ENCODE measurements at places on chromosomes 6 and 20. TPM values are rescaled to one million over a fixed set of nuclear protein-coding genes. Genes with fewer than 3 reads are reported as not detected.

GRCh38 chr6:73085443-73085871, 139.8 kb downstream of the KHDC1L start:
- no peak overlapping the region for H3K27ac ChIP-seq
- no peak overlapping the region for H3K4me3 ChIP-seq
- H3K4me1 ChIP-seq, result no peaks in the 10 kb centered on the region
- no peaks in the 10 kb centered on the region for H3K27me3 ChIP-seq

The BPIFA1 gene
- total RNA-seq, result not detected

DNA sequence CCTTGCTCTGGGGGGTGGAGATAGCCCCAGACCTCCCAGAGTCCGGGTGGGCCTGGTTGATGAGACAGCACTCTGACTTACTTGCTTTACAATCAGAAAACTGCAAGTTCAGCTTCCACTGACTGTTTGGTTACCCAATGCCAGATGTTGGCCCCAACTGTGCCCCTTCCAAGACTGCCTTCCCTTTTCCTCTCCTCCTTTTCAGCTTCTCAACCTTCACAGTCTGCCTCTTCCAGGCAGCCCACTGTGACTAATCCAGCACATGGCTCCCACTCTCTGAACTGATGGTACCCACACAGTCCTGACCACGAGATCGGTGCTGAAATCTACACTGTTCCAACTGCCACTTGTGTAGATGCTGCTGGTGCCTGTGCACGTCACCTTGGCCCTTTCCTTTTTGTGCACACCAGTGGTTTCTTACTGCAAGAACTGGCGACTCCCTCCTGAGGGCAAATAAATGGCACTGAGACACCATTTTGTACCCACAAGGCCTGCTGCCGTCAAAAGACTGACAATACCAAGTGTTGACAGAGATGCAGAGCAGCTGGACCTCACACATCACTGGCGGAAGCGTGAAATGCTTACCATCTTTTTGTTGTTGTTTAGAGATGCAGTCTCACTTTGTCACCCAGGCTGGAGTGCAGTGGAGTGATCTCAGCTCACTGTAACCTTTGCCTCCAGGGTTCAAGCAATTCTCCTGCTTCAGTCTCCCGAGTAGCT, 1.8 kb upstream of the ARFGAP1 start:
- H3K27me3 ChIP-seq, result no peaks in the 10 kb centered on the region
- H3K4me3 ChIP-seq, result no peak overlapping the region
- DNase-seq, result no peak
- H3K36me3 ChIP-seq, result peaks cover 2% of the 10 kb centered on the region
- H3K4me1 ChIP-seq, result peaks cover 3% of the 10 kb centered on the region

GRCh38 chr6:134005800-134006199, 46.6 kb downstream of the SLC2A12 start:
- no peak overlapping the region for H3K27ac ChIP-seq
- H3K4me3 ChIP-seq, result no peak overlapping the region
- no peaks in the 10 kb centered on the region for H3K27me3 ChIP-seq
- H3K36me3 ChIP-seq, result no peaks in the 10 kb centered on the region
- no peaks in the 10 kb centered on the region for H3K4me1 ChIP-seq
- DNase-seq, result no peak

The EYA4 gene
- 5.0 TPM for total RNA-seq

The F13A1 gene
- 275 TPM for total RNA-seq

GRCh38 chr6:158095031-158095430, 73.0 kb downstream of the SERAC1 start:
- no peak overlapping the region for H3K27ac ChIP-seq
- H3K4me3 ChIP-seq, result no peak overlapping the region
- H3K4me1 ChIP-seq, result no peaks in the 10 kb centered on the region
- H3K36me3 ChIP-seq, result no peaks in the 10 kb centered on the region

DNA sequence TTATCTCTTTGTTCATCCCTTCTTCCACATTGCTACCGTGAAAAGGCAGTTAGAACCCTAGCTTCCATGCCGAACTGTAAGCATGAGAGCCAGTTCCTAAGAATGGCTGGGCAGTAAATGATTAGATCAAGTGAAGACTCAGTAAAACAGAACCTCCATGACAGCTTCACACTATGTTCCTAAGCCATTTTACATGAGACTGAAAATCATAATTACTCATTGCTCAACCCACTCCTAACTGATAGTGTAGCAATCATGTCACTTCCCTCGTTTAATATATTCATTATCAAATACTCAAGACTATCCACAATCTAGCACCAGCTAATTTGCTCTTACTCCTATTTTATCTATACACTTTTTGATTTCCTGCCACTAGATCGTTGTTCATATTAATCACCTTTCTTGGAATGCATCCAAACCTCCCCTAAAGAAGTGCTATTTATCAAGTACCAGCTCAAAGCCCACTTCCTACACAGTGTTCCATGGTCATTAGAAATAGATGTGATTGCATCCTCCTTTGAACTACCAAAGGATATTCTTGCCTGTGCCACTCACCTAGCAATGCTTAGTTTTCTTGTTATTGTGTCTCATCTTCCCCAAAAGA, 6.0 kb downstream of the TMEM30A start:
- no peak overlapping the region for H3K27ac ChIP-seq
- no peaks in the 10 kb centered on the region for H3K4me1 ChIP-seq
- H3K27me3 ChIP-seq, result no peaks in the 10 kb centered on the region

- no peaks in the 10 kb centered on the region for H3K36me3 ChIP-seq
- DNase-seq, result no peak
- H3K4me1 ChIP-seq, result no peaks in the 10 kb centered on the region
- no peak overlapping the region for H3K27ac ChIP-seq
These were observed 472.3 kb upstream of the EYS start for GRCh38 chr6:66179361-66179760.

DNA sequence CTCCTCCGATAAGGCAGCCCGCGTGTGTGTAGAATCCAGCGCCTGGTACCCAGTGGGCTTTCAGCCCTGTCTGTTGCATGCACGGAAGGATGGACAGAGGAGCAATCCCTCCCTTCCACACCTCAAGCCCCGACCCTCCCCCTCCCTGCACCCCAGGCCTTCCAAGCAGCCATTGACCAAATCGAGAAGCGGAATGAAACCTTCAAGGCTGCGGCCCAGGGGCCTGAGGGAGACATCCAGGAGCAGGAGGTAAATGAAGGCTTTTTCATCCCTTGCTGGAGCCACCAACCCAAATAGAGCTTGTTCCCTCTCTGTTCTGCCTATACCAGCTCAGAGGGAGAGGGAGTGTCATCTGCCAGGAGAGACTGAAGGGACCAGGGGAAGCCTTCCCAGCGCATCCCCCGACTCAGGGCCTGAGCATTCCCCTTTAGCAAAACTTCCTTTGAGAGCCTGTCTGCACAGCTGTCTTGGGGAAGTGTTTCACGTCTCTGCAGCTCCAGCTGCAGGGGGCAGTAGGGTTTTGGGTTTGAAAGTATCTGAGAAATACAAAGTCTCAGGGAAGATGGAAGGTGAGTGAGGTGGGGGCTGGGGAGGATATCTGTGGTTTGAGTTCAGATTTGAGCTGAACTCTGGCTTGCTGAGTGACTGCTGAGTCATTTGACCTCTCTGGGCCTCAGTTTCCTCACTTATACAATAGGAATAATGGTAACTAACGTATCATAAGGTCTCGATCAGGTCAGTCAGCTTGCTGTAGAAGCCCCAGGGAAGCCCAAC, 16.1 kb downstream of the FGD2 start:
- no peaks in the 10 kb centered on the region for H3K36me3 ChIP-seq
- H3K4me1 ChIP-seq, result peaks cover 4% of the 10 kb centered on the region
- H3K4me3 ChIP-seq, result no peak overlapping the region
- H3K27ac ChIP-seq, result no peak overlapping the region

GRCh38 chr6:27281105-27281539, 31.0 kb downstream of the POM121L2 start:
- H3K4me3 ChIP-seq, result no peak overlapping the region
- H3K36me3 ChIP-seq, result no peaks in the 10 kb centered on the region
- no peak overlapping the region for H3K27ac ChIP-seq
- H3K4me1 ChIP-seq, result no peaks in the 10 kb centered on the region
- no peak for DNase-seq

The FKBP5 gene
- 267 TPM for total RNA-seq

The RFX6 gene
- not detected for total RNA-seq

- no peaks in the 10 kb centered on the region for H3K36me3 ChIP-seq
- H3K4me1 ChIP-seq, result no peaks in the 10 kb centered on the region
- H3K27me3 ChIP-seq, result no peaks in the 10 kb centered on the region
- no peak for DNase-seq
These were observed 11.4 kb downstream of the HMGCLL1 start for GRCh38 chr6:55567558-55567957.

- peak; percentile 64 for DNase-seq
- H3K4me1 ChIP-seq, result peaks cover 3% of the 10 kb centered on the region
- no peaks in the 10 kb centered on the region for H3K36me3 ChIP-seq
- H3K27ac ChIP-seq, result peak overlapping the region; percentile 43
These were observed 587 bp downstream of the PDSS2 start for GRCh38 chr6:107458672-107459282.

The C4B gene
- 596 TPM for total RNA-seq

DNA sequence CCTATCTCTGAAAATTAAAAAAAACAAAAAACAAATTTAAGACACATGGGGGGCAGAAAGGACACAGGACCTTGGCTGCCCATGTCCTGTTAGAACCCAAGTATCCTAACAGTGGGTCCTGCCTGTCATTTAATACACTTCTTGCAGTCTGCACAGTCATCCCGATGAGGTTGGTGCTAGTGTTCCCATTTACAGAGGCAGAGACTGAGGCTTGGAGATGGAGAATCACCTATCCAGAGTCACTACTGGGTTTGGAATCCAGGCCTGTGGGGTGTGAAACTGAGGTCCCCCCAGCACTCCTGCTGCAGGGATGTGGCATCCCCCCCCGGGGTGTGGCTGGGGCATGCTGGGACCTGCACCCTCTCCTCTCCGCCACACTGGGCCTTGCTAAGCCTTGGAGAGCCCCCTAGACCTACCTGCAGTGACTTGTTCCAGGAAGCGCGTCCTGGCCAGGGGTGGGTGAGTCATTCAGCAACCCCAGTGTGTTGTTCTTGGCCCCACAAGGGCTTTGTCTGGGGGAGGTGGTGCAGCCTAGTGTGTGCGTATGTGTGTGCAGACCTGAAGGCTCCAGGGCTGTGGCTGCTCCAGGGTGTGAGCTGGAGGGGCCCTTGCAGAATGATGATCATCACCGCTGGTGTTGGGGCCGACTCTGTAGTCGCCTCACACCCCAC, 49.7 kb downstream of the BCAS4 start:
- no peaks in the 10 kb centered on the region for H3K27me3 ChIP-seq
- H3K27ac ChIP-seq, result no peak overlapping the region
- H3K4me3 ChIP-seq, result no peak overlapping the region
- no peaks in the 10 kb centered on the region for H3K36me3 ChIP-seq

The SPEF1 gene
- 3.4 TPM for total RNA-seq

The CST9 gene
- not detected for total RNA-seq

The LY6G6D gene
- total RNA-seq, result not detected

DNA sequence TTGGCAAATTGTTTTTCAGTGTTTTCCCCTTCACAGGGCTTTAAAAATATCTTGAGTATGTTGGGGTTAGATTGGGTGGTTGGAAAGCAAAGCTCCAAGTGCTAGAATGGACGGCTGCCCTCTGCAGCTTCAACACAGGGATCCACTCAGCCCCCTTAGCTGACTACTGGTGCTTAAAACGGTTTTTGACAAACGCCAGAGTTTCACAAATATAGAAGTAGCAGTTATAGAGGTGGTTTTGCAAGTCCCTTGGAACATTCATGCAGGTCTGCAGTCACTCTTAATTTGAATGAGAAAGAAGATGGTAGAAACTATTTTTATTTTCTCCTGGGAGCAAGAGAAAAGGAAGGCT, 175.9 kb downstream of the ARID1B start:
- no peaks in the 10 kb centered on the region for H3K36me3 ChIP-seq
- no peak overlapping the region for H3K4me3 ChIP-seq
- DNase-seq, result no peak
- H3K4me1 ChIP-seq, result peaks cover 34% of the 10 kb centered on the region
- H3K27me3 ChIP-seq, result no peaks in the 10 kb centered on the region

- H3K4me1 ChIP-seq, result no peaks in the 10 kb centered on the region
- H3K36me3 ChIP-seq, result no peaks in the 10 kb centered on the region
- no peaks in the 10 kb centered on the region for H3K27me3 ChIP-seq
These were observed 63.2 kb downstream of the SESN1 start for GRCh38 chr6:109031416-109031815.

GRCh38 chr6:16762268-16762549, 949 bp upstream of the ATXN1 start:
- peak overlapping the region; percentile 62 for H3K4me3 ChIP-seq
- H3K36me3 ChIP-seq, result no peaks in the 10 kb centered on the region
- no peak for DNase-seq
- peak overlapping the region; percentile 89 for H3K27ac ChIP-seq
- peaks cover 19% of the 10 kb centered on the region for H3K4me1 ChIP-seq

- peak within 1 kb of the TSS; percentile 92 for H3K27ac ChIP-seq
- no peaks in the 10 kb centered on the region for H3K27me3 ChIP-seq
- DNase-seq, result peak; percentile 95
- peaks cover 19% of the 10 kb centered on the region for H3K4me1 ChIP-seq
- peaks cover 6% of the 10 kb centered on the region for H3K36me3 ChIP-seq
- peak within 1 kb of the TSS; percentile 82 for H3K4me3 ChIP-seq
These were observed at the start of gene SERPINB1 for GRCh38 chr6:2841264-2842138. SERPINB1 (minus strand) TSS chr6:2841863; CDS start chr6:2840586, 1,277 bp downstream.

DNA sequence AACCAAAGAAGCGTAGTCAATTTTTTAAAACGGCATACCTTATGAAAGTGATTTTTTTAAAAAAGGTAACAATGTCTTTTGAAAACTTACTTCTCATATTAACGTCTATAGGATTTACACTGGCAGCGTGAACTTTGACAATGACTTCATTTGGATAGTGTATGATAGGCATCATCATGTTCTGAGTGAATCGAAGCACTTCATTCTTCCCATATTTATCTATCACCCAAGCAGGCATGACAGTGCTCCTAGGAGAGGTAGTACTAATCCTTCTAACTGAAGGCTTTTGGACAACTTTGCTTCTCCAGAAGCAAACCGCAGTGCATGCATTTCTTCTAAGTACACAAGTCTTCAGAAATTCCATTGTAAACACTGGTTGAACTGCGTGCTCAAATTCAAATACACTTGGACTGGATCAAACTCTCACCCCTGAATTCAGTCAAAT, 618 bp downstream of the RTN4IP1 start:
- peaks cover 3% of the 10 kb centered on the region for H3K4me1 ChIP-seq
- H3K4me3 ChIP-seq, result peak overlapping the region; percentile 82
- DNase-seq, result no peak
- peak overlapping the region; percentile 72 for H3K27ac ChIP-seq
- H3K36me3 ChIP-seq, result no peaks in the 10 kb centered on the region

The PAX1 gene
- total RNA-seq, result not detected

DNA sequence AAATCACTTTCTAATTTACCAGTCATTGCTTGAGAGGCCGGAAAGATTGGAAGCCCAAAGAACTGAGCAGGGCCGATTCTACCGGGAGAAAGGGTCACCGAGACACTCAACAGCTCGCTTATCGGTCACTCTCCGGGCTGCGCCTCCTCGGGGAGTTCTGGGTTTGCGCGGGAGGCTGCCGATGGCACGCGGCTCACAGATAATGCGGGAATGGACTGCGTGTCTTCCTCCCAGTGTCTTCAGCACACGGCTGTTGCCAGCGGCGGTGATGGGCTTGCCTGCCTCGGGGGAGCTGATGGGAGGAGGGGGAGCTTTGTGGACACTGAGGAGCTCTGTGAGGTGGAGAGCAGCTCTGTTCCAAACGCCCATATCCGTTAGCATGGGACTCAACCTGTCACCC, 314.6 kb downstream of the CDH4 start:
- DNase-seq, result no peak
- no peak overlapping the region for H3K4me3 ChIP-seq
- H3K27me3 ChIP-seq, result no peaks in the 10 kb centered on the region
- no peaks in the 10 kb centered on the region for H3K36me3 ChIP-seq
- H3K4me1 ChIP-seq, result no peaks in the 10 kb centered on the region
